ENCODE measurements at places on chromosomes 5 and 9.

- DNase-seq = no peak
Observed at GRCh38 chr5:99061711-99062110, 132.9 kb upstream of the CHD1 start.

DNA sequence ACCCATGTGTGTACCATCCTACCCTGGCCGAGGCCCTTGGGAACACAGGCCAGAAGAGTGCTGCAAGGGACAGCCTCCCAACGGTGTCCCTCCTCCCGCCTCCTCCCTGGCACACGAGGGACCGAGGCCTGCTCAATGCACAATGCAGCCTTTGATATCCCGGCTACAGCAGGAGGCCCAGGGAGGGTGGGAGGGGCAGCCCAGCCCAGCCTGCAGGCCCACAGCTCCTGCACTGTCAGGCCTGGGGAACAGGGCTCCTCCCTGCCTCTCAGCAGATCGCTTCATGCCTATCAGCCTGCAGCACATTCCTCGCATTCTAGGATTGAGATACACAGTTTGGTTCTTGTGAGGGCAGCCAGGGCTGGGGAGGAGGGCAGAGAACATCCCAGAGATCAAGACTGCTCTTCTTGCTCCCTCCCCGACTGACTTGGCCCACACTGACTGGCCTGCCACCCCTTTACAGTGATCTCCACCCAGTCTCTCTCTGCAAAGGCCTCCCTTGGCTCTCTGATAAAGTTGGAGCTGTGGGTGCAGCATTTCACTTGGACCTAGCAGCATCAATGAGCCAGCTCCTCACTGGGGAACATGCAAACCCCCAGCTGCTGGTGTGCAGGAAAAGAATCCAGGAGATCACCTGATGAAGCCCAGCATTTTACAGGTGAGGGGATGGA, at the start of gene SH3TC2:
Gene SH3TC2 (minus strand): TSS at position 46 of the 671 bp plus-strand sequence. CDS start 40 bp downstream, at position 6.
- no peak for DNase-seq

DNA sequence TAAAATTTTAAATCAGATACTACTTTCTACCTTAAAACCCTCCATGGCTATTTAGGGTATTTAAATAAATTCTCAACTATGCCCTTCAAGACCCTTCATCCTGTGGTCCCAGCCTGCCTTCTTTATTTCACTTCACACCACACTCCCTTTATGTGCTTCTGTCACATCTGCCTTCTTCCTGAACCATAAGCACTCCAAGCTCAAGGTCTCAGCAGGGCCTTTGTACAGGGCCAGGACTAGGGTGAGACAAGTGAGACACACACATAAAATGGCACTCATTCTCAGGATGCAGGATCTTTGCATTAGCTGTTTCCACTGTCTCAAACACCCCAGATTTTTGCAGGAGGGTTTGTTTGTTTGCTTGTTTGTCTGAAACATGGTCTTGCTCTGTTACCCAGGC, 7.6 kb downstream of the ITK start:
- DNase-seq = no peak

GRCh38 chr9:34403554-34404380, 27.1 kb upstream of the MYORG start:
- DNase-seq = peak; percentile 71

GRCh38 chr9:101514071-101514470, 19.6 kb upstream of the RNF20 start:
- DNase-seq = no peak

DNA sequence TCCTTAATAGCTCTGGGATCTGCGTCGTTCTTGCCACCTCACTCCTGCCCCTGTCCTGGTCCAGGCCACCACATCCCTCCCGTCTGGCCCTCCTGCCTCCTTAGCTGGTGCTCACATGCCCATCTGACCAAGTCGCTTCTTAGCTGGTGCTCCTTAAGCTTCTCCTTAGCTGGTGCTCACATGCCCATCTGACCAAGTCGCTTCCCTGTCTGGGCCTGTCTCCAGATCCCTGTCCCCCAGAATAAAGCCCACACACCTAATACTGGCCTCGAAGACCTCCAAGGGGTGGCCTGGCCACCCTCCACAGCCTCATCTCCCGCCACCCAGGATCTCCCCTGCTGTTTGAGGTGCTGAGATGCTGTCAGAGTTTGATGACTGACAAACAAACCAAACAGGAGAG, 31.4 kb upstream of the TTLL11 start:
- DNase-seq = no peak

DNA sequence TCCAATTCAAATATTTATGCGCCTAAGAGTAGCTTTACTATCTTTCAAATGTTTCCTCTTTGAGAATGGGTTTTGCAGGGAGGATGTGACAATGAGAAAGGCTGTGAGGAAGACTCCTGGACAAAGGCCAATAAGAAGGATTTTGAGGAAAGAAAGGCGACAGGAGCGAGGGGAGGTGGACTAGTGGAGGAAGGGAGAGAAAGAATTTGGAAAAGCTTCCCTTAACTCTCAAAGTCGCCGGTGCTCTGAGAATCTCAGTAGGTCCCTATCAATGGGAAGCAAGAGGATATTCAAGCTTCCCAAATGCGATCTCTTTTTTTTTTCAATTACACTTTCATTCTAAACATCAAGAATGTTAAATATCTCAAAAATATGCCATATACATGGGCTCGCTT, 2.8 kb upstream of the CDC20B start:
- peak; percentile 14 for DNase-seq

GRCh38 chr5:83396662-83397061, 74.9 kb upstream of the VCAN start:
- DNase-seq = no peak

DNA sequence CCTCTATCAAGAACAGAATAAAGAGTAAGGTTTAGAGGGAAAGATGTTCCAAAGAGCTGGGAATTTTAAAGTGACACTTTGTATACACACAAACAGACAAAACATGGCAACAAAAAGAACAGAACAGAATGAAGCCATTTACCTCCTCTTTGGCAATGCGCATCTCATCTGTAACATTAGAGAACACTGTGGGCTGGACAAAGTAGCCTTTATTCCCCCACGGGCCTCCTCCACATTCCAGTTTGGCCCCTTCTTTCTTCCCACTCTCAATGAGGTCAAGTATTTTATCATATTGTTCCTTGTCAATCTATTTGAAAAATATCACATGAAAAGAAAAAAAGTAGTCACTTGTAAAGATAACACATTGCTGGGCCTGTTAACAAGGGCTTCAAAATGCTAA, 41.0 kb downstream of the ALDH1A1 start:
- DNase-seq = no peak

- DNase-seq = no peak
Observed at GRCh38 chr5:158464383-158464782, 605.4 kb upstream of the CLINT1 start.

- no peak for DNase-seq
Observed at GRCh38 chr5:116605310-116606070, 30.9 kb upstream of the SEMA6A start.

GRCh38 chr9:72753266-72753893, 199.5 kb downstream of the ALDH1A1 start:
- no peak for DNase-seq

GRCh38 chr5:58262226-58262625, 197.7 kb downstream of the PLK2 start:
- DNase-seq = no peak

DNA sequence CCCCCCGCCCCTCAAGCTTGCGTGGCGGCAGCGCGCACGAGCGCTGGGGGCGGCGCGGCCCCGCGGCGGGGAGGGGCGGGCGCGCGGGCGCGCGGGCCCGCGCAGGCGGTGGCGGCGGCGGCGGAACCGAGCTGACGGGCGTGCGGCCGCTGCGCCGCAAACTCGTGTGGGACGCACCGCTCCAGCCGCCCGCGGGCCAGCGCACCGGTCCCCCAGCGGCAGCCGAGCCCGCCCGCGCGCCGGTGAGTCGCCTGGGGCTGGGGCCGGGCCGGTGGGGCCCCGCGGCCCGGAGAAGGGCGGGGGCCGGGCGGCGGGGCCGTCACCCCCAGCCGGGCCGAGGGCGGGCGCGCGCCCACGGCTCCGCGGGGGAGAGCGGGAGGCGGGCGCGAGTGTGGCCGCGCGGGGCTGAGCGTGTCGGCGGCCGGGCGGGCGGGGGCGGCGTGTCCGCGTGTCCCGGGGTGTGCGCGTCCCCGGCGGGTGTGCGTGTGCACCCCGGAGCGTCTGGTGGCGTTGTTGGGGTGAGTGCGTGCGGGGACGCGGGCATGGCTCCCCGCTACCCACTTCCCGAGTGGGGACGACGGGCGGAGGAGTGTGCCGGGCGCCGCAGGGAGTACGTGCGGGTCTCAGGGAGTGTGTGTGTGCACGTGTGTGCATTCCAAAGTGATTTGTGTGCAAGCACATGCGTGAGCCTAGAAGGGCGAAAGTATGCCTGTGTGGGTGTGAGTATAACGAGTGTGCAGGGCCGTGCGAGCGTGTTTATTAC, at the start of gene NEK6:
Gene NEK6 (plus strand): TSS at position 106 of the 763 bp plus-strand sequence. CDS start 44,016 bp downstream, outside the sequence.
- DNase-seq = peak; percentile 83

DNA sequence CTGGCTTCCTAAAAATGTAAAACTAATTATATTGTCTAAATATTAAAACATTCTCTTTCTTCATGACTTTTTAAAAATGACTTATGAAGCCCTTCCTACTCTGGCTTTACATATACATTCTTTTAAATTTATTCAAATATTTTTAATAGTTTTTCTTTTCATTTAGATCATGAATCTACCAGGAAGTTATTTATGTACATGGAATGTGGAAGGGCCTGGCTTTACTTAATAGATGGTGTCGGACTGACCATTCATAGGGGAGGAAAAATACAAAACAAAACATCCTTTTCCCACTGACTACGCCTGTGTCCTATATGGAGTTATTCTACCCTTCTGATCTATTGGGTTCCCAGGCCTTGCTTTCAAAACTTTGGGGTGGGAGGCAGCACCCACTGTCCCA, 129.8 kb downstream of the MACROH2A1 start:
- DNase-seq = no peak

- no peak for DNase-seq
Observed at GRCh38 chr9:128416014-128416413, 4.6 kb upstream of the CERCAM start.

- DNase-seq = no peak
Observed at GRCh38 chr5:65021527-65022226, 252.9 kb downstream of the CWC27 start.

- DNase-seq = no peak
Observed at GRCh38 chr9:27534131-27534530, 4.5 kb upstream of the MOB3B start.

GRCh38 chr5:176611435-176611834, 1.5 kb upstream of the GPRIN1 start:
- peak; percentile 68 for DNase-seq

DNA sequence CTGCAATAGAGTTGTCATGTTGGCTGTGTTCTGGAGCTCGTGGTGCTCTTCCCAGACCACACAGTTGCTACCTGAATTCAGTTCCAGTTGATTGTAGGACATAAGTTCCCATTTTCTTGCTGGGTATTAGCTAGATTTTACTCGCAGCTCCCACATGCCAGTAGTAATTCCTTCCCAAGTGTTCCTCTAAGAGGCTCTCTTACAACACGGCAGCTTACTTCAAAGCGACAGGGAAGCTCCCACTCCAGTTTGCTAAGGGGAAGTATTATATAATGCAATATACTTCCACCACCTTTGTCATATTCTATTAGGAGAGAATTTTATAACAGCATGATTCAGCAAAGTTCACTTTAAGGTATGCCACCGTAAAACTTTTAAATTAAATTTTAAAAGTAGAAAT, 623.0 kb downstream of the SLCO4C1 start:
- DNase-seq = no peak

DNA sequence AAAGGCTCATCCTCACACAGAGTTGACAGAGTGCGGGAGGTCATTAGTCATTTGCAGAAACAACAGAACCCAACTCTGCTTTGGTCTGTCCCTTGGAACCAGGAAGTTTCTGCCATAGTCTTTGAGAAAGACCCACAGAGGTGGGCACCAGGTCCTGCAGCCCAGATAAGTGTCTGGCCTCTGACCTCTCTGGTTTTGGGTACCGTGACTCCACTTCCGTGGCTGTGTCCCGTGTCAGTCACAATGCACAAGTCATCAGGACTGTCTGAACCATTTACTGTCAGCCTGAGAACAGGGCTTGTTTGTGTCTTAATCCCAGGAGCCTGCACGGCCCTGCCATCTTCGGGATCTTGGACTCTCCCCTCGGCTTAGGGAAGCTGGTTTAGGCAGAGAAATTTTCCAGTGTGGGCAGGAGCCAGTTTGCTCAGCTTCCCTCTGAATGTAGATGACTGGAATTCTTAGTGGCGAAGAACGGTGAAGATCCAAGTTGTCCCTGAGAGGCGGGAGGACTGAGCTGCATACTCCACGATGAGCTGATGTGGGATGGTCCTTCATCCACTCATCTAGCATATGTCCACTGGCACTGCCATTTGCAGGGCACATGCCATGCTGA, 11.9 kb downstream of the GSN start:
- no peak for DNase-seq

DNA sequence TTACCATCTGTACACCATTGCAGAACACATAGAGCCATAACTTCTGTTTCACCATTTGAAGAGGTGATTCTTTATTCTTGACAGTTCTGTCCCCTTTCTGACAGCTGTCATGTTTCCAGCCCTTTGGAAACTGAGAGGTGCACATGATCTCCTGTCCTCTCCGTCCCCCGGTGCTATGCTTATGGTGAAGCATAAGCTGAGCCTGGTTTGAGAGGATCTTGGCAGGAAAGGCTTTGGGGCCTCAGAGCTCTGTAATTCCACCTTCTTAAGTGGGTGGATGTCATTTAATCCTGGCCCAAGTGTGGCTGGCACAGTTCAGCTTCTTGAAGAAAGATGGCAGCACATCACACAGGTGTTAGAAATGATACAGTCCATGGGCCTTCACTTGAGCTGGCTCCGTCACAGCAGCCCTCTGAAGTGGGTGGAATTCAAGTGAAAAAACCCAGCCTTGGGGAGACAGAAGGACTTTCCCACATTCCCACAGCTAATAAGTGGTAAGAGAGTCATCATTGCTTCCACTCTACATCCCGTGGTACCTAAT, 30.7 kb upstream of the GRPEL2 start:
- DNase-seq = no peak

GRCh38 chr5:149172261-149172660, 31.0 kb downstream of the ABLIM3 start:
- DNase-seq = no peak

DNA sequence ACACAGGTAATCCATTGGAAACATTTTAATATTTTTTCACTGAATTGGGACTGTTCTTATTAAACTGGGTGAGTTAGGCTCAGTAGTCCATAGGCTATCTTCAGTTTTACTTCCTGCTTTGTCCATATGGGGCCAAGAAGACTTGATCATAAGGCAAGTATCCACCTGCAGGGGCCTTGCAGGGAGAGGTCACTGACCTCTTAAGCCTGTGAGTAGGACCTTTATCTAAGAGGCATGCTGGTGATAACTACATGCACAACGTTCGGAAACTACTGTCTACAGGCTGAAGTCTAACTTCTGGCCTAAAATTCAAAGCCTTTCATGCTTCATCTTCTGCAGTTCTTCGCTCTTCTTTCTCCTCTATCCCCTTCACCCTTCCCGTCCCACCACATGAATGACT, 60.1 kb upstream of the GRHPR start:
- DNase-seq = no peak

Measured in GM20000 (cell line).